ENCODE measurements at places on chromosomes 11 and 22. TPM values are rescaled to one million over a fixed set of nuclear protein-coding genes. Genes with fewer than 3 reads are reported as not detected.

- DNase-seq: no peak
These were observed 30.8 kb downstream of the PDGFB start for GRCh38 chr22:39214006-39214382.

- no peak for DNase-seq
These were observed 75.9 kb downstream of the PHF21B start for GRCh38 chr22:44933666-44934453.

Gene TPBGL
- 0.31 TPM for polyA plus RNA-seq

DNA sequence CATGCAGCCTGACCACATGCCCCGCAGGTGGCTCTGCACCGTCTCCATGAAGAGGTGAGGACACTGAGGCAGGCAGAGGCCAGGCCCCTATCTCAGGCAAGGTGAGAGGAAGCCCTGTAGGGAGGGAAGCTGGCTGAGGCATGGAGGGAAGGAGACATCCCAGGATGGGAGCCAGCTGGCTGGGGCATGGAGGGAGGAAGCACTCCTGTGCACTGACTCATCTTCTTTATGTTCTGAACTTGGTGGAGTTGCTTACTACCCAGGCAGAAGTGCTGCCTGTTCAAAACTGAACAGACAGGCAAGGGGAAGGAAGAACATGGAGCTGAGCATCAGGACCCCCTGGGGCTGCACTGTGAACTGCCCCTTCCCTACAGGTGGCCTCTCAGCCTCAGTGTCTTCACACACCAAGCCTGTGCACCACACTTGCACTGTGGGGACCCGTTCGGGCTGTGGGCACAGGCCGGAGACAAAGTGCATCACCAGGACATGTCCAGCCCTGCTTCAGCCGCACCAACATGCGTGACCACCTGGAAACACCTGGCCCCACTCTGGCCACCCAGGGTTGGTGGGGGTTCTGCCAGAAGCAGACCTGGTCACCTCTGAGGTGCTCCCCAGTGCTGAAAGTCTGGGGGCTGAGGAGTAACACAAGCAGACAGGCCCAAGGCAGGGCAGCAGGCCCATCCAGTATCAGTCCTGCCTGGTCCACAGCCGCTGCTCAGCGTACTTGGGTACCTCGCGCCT, 55.5 kb downstream of the DGCR2 start:
- DNase-seq: no peak

DNA sequence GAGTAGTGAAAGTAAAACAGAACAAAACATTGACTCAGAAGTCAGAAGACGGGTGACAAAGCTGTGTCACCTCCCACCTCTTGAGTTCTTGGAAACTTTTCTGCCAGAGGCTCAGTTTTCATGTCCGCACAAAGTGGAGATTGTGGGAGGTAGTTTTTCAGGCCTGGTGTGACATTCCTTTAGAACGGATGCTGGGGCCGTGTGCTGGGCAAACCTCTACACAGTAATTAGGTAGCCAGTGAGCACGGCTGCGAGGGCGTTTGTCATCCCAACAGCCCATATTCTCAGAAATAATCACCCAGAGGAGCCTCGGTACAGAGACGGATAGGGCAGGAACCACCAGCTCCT, 1054.4 kb downstream of the TBC1D22A start:
- no peak for DNase-seq

GRCh38 chr22:41353862-41354575, 27.7 kb upstream of the TEF start:
- no peak for DNase-seq

DNA sequence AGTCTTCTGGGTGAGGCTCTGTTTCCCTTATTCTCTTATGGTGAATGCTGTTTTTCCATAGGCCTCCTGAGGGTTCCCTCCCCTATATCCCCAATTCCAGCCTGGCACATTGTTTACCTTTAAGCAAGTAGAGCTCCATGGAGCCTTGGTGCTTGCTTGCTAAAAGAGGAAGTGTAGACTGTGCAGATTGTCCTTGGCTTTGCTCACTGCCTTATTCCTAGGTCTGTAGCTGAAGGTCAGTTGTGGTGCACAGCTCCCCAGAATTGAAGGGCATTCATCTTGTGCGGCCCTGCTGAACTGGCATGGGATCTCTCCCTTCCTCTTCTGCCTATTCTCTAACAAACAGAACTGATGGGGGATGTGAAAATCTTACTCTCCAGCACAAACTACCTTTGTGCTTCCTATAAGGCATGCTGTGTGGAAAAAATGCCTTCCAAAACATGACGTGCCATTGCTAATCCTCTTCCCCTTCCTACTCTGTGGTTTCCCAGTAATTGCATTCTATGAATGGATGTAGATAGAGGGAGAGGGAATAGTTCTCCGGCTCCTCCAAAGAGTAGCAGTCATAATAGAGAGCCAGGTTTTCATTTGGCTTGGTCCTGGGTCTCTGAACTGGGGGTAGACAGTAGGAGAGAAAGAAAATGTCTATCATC, 34.2 kb upstream of the PLET1 start:
- DNase-seq: no peak

All from muscle of back (tissue), 13 donors.